ENCODE measurements at places on chromosomes 4 and X.

- no peak for DNase-seq
These were observed 28.8 kb downstream of the NEK1 start for GRCh38 chr4:169583563-169583962.

DNA sequence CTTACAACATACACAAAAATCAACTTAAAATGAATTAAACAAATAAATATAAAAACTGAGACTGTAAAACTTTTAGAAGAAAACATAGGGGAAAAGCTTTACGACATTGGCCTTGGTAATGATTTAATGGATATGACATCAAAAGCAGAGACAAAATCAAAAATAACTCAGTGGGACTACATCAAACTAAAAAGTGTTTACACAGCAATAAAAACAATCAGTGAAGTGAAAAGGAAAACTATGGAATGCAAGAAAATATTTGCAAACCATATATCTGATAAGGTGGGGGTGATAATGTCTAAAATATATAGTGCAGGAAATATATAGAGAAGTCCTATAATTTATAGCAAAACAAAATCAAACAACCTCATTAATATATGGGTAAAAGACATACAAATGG lies 364.4 kb upstream of the INTU start:
- DNase-seq = no peak

GRCh38 chr4:13601048-13601447 lies 26.5 kb downstream of the BOD1L1 start:
- no peak for DNase-seq

DNA sequence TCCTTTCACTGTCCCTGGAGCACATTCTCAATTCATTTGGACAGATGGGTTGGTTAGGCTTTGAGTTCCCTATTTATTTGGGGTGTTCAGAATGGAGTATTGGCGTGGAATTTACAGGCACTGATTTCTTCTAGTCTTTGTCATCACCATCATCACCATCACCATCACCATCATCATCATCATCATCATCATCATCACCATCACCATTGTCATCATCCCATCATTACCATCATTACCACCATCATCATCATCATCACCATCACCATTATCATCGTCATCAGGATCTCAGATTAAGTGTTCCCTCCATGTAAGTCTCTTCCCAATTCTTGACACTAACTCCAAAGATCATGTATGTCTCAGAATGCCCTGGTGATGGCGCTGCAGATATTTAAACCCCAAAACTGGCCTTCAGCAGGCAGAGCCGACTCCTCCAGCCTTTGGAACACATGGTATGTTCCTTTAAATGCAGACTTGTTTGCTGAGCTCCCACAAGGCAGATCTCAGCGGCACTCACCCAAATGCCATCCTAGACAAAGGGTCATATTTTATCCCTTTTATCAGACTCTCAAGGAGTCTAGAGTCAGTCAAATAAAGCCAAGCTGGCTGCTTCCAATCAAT lies 19.8 kb upstream of the FAM9A start:
- no peak for DNase-seq

- no peak for DNase-seq
These were observed 11.8 kb downstream of the GAB1 start for GRCh38 chr4:143348233-143349077.

- DNase-seq = no peak
These were observed 35.4 kb upstream of the PPA2 start for GRCh38 chr4:105509291-105509690.

GRCh38 chr4:151690876-151691275 lies 69.9 kb downstream of the GATB start:
- no peak for DNase-seq

DNA sequence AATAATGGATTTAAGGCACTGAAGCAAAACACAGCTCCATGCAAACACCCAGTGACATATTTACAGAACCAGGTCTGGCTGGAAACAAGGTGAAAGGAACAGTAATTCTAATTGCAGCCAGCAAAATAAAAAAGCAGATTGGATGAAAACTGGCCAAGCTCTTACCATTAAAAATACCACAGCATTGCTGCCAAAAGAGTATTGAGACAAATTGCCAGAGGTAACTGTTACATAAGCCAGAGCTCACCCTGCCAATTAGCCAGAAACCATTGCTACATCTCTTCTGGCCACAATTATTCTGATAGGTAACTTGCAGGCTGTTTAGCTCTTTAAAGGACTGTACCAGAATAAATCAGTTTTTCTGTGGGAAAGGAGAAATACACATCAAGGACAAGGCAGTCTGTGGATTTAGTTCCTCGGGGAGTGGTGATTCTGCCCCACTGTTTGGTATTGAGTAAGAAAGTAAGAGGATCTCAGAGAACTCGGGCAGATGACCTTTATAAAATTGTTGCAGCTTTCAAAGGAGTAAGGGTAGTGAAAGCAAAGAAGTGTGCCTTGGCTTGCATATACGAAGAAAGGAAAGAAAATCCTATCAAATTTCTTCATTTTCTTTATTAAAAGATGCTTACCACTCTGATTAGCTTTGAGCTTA lies 369.5 kb downstream of the PPP3CA start:
- DNase-seq = peak; percentile 50

- DNase-seq = no peak
These were observed 97.0 kb upstream of the PJA1 start for GRCh38 chrX:69262036-69262936.

GRCh38 chrX:19643203-19643602 lies 127.9 kb upstream of the MAP3K15 start:
- no peak for DNase-seq

GRCh38 chr4:171573181-171573580 lies 240.0 kb upstream of the GALNTL6 start:
- no peak for DNase-seq

GRCh38 chrX:13153796-13154195 lies 109.4 kb upstream of the FAM9C start:
- no peak for DNase-seq

All from LNCaP clone FGC (cell line).